ENCODE measurements at places on chromosomes 2 and 18.

DNA sequence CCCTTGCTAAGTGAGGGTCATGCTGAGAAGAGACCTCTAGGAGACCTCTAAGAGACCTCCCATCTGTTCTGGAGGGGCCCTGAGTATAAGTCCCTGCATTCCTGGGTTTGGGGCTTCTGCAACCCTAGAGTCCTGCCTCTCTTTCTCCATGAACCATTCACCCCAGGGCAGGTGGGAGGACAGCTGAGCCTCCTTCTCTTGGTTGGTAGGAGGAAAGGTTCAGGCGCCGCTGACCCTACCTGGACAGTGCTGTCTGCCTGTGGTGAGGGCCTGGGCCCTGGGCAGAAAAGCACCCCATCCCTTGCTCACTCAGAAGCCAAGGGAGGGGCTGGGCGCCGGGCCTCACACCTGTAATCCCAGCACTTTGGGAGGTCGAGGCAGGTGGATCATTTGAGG is 604 bp upstream of the VIL1 start:
- no peak for DNase-seq

GRCh38 chr18:459814-460593 is 40.5 kb downstream of the COLEC12 start:
- DNase-seq: no peak

- DNase-seq: no peak
These were observed 23.5 kb downstream of the CYRIA start for GRCh38 chr2:16642088-16642487.

- DNase-seq: no peak
These were observed 86.3 kb downstream of the MAIP1 start for GRCh38 chr2:200041639-200042038.

- no peak for DNase-seq
These were observed 124.8 kb upstream of the CXCR4 start for GRCh38 chr2:136242687-136243277.

- DNase-seq: no peak
These were observed 725.6 kb upstream of the ID2 start for GRCh38 chr2:7956126-7956689.

- DNase-seq: no peak
These were observed 20.1 kb upstream of the REEP1 start for GRCh38 chr2:86357392-86357963.

DNA sequence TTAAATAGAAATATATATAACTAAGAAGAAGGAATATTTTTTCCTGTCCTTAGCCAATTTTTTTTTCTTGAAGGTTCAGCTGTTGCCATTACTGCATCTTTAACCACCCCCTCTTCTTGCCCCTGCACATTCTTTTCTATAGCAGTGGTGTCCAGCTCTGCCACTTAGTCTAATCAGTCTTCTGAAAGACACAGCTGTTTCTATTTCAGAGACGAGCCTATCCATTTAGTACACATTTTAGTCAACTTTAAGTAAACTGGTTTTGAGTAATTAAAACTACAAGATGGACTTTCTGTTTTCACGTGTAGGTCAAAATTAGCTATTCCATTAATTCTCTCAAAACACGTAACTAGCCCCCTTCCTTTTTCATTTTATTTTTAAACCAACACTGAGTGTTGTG is 21.0 kb downstream of the SPOPL start:
- no peak for DNase-seq

DNA sequence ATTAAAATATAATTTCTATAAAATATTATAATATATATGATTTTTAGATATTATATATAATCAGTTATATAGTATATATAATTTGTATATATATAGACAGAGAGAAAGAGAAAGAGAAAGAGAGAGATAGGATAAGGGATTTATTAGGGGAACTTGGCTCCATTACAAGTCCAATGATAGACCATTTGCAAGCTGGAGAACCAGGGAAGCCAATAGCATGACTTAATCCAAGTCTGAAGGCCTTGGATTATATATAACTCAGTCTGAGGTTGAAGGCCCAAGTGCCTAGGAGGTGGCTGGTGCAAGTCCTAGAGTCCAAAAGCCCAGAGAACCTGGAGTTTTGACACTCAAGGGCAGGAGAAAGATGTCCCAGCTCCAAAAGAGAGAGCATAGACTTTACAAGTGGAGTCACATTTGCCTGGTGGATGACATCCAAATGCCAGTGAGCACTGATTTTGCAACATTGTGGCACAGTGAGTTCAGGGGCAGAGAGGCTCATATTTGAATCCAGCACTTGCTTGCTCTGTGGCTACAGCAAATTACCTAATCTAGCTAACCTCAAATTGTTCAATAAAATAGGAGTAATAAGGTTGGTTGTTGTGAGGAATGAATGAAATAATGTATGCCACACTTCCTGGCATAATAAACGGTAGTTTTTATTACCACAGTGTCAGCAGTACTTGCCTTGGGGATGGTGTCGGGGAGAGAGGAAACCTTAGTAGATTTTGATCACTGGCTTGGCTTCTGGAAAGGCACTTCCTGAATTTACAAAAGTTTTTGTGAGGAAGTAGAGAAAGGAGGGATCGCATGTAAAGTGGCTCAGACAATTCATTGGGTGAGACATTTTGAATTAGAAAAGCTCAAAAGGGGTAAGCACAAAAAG is 69.6 kb upstream of the CD28 start:
- DNase-seq: no peak

DNA sequence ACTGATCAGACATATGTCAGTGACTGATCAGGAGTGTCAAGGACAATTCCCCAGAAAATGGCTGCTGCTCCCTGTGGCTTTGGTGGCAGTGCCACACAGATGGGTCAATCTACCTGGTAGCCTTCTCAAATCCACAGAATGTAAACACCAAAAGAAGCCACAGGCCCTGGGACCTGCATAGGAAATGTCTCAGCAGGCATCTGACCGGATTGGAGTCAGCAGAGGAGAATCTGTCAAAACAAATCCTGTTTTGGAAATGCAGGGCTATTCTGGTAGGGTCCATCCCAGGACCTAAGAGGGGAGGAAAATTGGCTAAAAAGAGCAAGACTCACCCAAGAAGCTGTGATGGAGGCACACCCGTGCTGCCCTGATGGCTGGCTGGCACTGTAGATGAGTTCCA is 189.7 kb downstream of the TMEM247 start:
- DNase-seq: no peak

GRCh38 chr2:65049010-65049639 is 7.1 kb upstream of the CEP68 start:
- DNase-seq: no peak

DNA sequence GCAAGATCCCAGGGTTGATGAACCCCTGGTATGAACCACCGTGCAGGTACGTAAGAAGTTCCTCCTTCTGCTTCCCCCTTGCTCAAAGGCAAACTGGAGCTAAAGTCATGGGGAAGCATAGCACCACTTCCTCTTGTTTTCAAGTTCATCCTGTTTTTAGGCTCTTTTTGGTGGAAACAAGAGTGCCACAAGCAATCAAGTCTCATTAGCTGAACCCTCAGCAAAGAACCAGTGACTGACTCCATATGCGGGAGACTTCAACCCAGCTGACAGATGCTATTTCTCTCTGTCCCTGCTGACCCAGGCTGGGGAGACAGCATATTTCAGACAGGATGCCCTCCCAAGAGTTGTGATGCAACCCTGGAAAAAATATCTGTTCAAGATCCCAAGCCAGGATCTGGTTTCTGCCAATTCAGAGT is 47.7 kb downstream of the BCL2 start:
- no peak for DNase-seq

GRCh38 chr18:8603663-8604520 is 5.3 kb upstream of the RAB12 start:
- DNase-seq: no peak

GRCh38 chr2:85582492-85582891 is 1.7 kb upstream of the VAMP5 start:
- no peak for DNase-seq

DNA sequence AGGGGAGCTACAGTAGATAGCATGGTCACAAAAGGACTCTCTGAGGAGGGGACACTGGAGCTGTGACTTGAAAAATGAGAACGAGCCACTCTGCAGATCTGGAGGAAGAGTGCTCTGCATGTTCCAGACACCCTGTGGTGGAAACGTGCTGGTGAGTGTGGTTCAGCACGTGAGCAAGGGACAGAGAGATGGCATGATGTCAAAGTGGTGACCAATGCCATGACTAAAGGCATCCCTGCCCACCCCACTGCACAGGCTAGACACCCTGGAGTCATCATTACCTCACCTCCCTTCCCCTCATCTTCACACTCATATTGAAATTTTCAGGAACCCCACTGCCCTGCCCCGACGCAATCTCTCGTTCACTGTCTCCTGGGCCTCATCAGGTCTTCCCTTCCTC is 56.5 kb downstream of the SLC4A5 start:
- no peak for DNase-seq

GRCh38 chr2:50858156-50858555 is 173.8 kb downstream of the NRXN1 start:
- no peak for DNase-seq

DNA sequence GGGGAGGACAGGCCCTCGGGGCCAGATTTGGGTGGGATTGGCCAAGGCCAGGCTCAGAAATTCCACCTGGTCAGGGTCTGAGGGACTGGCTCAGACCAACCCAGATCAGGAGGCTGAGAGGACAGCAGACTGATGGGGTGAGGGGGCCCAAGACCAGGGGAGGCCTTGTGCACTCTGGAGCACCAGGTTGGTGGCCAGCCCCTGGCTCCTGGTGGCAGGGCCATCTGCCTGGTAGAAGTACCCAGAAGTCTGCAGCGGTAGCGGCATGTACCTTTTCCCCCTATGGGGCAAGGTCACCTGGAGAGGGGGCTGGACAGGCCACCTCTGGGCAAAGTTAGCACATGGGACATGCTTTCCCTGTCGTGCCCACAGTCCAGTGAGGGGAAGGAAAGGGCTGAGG is 21.2 kb upstream of the ODC1 start:
- no peak for DNase-seq

GRCh38 chr2:142914507-142915313 is 37.2 kb downstream of the KYNU start:
- no peak for DNase-seq
